ENCODE measurements at places on chromosomes 11 and 22.

GRCh38 chr11:109130910-109131309, 291.1 kb upstream of the C11orf87 start:
- no peak for DNase-seq

DNA sequence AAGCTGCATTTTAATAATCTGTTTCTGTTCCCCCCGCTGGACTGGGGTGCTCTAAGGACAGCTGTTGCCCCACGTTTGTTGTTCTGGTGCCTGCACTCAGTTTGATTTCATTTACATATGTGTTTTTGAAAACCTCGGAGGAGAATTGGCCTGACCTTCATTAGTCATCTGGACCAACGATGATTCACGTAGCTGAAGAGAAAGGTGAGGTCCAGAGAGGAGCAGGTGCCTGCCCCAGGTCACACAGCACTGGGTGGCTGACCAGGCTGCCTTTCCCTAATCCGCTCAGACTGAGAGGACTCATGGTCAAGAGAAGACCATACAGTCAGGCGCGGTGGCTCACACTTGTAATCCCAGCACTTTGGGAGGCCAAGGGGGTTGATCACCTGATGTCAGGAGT, 3.8 kb downstream of the CSDC2 start:
- DNase-seq = no peak

- no peak for DNase-seq
Observed at GRCh38 chr11:24623121-24623520, 126.3 kb downstream of the LUZP2 start.

- no peak for DNase-seq
Observed at GRCh38 chr11:123306531-123306930, 111.5 kb upstream of the CLMP start.

DNA sequence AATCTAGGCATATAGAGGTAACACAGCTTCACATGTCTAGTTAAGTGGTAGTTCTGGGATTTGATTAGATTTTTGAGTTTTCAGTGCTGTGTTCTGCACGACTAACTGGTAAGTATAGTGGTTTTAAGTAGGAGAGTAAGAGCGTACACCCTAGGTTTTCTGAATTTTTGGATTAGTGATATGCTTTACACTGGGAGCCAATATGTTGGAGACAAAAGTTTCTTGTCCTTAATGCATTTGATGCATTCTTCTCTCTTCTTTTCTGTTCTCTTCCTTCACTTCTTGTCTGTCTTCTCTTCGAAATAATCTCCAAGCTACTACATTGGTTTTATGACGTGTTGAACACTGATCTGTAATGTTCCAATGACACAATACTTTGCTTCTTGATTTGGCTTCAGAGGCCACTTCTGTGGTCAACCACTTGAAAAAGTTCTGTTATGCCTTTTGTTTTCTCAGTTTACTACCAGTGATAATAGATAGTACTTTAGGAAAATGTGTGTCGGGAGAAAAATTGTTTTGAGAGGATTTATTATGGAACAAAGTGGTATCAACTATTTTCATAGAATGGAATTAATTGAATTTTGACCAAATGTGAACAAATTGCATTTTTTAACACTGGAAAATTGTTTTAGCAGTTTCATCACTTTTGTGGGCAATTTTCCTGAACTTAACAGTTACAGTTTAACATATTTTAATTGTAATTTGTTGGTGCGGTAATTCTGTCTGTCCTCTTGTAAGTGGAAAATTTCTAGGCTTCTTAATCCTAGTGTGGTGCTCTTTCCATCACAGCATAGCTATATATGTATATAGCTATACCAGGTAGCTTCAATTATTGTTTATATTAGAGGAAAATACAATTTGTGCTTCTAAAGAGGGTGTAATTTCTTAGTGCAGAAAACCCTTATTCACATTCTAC, 2.6 kb downstream of the PDE3B start:
- peak; percentile 5 for DNase-seq

GRCh38 chr11:130213979-130214281, 54.3 kb downstream of the ST14 start:
- DNase-seq = no peak

DNA sequence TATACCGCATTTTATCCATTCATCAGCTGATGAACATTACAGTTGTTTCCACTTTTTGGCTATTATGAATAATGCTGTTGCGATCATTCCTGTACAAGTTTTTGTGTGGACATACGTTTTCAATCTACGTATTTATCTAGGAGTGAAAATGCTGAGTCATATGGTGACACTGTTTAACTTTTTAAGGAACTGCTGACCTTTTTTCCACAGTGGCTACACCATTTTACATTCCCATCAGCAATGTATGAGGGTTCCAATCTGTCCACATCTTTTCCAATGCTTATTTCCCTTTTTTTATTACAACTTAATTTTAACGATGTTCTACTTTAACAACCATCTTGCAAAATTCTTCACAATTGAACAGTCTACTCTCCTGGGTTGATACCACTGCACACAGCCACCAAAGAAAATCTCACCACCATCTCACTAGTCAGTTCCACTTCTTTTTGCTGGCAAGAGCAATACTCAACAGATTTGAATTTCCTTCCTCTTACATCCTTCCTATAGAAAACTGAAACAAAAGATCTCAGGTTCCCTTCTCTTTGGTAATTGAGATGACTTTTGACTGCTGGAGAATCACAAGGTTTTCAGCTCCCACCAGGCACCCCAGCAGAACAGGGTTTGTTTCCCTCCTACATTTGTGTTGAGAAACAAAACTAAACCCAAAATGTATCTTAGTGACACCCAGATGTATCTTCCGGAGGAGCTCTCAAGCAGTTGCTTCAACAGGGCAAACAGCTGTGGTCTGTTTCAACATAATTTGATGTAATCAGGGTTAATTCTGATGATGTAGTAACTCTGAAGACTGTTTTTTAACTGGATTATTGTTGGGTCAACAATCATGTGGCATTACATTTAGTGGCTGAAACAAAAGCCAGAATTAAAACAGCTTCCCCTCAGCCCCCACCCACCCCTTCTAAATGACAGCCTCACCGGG, 7.0 kb upstream of the GAB2 start:
- peak; percentile 67 for DNase-seq

DNA sequence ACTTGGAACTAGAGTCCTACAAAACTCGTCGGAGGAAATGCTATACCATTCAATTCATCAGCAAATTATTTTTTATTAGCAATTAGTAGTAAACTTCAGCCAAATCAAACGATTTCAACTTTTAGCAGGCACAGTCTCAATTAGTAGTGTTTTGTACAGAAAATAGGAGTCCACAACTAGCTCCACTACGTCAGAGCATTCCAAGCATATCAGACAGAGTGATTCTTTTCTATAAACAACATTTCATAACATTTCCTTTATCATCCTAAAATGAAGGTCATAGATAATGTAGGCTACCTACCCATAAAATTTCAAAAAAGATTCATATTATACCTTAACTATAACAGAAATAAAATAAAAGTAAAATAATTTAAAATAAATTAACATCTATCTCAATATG, 169.9 kb downstream of the KIF18A start:
- no peak for DNase-seq

- DNase-seq = no peak
Observed at GRCh38 chr11:5665051-5665570, 19.8 kb downstream of the TRIM5 start.

- no peak for DNase-seq
Observed at GRCh38 chr22:17815703-17816254, 41.5 kb upstream of the BID start.

DNA sequence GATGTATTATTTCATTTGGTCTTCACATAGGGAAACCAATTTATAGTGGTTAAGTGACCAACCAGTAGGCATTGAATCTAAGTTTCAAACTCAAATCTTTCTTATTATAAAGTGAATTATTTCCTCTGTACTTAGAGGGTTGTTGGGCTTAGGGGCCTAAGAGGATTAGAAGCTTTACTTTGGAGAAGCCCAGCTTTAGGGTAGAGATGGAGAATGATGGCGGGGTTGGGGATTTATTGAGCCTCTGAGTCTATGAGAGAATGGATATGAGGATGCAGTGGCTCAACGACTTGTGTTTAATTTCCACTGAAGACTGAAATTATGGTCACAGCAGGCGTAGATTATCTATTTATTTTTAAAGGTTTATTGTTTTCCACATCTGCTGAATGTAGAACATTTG, 55.5 kb downstream of the CHRDL2 start:
- DNase-seq = no peak

DNA sequence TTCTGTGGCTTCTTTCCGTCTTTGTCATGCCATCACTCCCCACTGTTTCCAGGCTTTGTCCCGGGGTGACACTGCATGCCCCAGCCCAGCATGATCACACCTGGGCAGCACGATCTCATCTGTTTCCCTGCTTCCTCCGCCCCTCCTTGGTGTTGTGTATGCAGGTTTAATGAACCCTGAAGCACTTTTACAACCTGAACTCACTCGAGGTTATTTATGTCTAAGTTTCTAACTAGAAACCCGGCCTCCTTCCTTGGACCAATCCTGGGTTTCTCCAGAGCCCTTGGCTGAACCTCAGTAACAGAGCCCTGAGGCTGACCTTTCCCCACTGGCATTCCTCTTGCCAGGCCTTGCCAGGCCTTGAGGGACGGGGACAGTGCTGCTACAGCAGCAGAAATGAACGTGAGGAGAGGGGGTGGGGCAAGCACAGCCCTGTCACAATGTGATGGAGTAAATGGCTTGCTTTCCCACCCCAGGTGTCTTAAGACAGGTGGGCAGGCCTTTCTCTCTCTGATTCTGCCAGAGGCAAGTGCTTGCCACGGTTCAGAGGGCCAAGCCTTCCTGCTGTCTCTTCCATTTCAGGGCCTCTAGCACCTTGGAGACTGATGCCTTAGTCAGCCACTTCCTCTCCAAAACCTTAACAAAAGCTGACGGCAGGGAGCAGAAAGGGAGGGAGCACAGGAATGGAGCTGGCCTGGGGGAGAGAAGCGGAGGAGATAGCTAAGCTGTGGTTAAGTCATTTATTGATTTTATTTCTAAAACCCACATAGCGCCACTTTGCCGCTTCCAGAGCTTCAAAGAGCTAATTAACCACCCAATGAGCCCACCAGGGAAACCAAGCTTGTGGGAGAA, 3.1 kb upstream of the PYGM start:
- no peak for DNase-seq

DNA sequence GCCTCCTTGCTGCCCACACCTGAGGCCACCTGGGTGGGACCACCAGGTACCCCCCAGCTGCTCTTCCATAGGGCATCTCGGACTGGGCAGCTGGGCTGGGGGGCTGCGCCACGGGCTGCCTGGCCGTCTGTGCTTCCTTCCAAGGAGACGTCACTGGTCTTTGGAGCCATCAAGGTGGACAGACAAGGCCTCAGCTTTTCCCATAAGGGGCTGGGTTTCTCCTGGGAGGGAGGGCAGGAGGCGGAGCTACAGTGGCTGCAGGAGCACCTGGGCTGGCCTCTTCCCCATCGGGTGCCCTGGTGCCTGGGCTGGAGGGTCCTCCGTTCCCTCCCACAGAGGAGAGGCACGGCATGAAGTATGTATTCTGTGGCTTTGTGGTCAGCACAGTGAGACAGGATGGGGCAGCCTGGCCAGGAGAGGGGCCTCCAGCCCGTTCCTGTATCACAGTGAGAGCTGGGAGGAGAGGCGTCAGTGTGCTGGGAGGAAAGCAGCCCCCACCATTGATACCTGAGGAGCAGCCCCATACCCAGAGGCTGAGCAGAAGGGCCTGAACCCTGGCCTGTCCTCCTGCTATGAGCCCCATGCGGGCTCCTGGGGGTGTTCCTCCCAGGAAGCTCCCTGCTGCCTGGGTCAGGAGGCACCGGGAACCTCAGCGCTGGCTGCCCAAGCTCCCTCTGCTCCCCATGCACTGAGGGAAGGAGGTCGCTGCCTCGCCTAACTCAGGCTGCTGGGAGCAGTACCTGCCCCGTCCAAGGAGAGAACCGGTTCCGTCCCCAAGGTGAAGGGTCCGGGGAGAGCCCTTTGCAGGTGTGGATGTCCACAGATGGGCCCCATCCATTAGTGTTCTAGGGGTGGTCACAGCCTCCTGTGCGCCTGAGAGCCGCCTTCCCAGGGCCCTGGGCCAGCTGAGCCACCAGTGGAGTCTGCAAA, 1075.0 kb downstream of the BRD1 start:
- DNase-seq = no peak

- no peak for DNase-seq
Observed at GRCh38 chr11:4039011-4039410, 55.6 kb upstream of the RRM1 start.
